Stimulated activated CD4-positive, alpha-beta T cell treated with anti-CD3 and anti-CD28 coated beads, Interleukin-2, amount 100 ng/mL, for 4 hours (primary cell): ENCODE measurements at places on chromosomes 2 and 18.

DNA sequence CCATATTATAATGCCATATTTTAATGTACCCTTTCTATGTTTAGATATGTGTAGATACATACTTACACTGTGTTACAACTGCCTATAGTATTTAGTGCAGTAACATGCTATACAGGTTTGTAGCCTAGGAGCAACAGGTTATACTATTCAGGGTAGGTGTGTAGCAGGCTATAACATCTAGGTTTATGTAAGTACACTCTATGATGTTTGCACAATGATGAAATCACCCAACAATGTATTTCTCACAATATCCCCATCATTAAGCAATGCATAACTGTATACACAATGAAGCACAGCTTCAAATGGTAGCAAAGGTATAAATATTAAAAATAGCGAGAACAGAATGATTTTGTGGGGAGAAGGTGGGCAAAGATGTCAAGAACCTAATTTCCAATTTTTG, 117.8 kb downstream of the DYM start:
- DNase-seq: no peak

GRCh38 chr18:10770264-10770663, 244.4 kb downstream of the NAPG start:
- no peak for DNase-seq

- DNase-seq: no peak
Measured at GRCh38 chr2:164015328-164016123, 279.7 kb upstream of the FIGN start.

DNA sequence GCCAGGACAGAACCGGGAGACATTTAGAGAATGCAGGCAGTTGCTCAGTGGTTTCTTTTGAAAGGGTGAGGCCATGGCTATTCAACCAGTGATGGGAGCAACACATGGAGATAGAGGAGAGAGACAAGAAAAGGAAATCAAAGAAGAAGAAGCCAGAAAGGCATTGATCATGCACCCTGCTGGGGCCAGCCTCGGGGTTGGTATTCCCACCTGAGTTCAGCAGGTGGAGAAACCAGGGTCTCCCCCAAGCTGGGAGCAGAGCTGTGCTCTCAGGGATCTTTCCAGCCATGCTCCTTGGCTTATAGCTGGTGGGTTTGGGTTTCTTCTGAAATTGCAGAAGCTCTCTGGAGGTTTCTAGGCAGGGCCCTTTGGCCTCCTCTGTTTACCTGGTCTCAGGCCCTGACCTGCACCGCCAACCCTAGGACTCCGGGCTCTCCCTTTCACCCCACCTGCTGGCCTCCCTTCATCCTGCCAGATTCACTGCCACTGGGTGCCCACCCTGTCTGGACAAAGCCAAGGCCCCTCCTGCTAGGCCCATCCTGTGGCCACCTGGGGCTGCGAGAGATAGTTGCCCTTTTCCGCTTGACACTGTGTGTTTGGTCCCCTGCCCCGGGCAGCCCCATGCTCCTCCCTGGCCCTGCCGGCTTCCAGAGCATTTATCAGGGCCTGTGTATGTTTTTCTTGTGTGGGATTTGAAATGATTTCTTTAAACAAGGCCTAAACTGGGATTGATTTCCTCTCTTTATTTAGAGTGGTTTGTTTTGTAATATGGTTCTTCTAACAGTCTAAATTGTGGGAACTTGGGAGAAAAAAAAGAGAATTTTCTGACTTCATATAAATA, 126.7 kb downstream of the DDX1 start:
- no peak for DNase-seq

DNA sequence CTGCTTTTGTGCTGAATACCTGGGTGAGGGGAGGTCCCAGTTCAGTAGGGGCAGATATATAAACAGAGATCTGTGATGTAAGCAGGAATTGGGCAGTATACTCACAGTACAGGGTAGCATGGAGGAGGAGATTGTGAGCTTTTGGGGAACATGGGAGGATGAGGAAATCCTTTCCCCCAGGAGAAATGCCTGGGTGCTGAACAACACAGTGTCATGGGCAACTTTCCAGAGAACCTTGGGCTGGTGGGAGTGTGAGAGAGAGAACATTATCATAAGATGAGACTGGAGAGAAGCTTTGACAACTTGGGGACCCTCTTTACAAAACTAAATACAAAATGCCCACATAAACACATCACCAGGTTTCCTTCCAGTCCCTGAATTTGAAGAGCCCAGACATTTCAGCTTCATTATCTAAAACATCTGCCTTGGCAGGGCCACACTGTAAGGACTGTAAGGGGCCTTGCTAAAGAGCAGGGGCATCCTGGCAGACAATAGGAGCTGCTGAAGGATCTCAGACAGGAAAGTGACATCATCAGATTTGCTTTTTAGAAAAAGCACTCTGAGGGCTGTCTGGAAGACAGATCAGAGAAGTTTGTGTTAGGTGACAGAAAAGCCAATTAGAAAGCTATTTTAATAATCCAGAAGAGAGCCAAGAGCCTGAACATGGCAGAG, 303.1 kb upstream of the FBXO11 start:
- DNase-seq: no peak

DNA sequence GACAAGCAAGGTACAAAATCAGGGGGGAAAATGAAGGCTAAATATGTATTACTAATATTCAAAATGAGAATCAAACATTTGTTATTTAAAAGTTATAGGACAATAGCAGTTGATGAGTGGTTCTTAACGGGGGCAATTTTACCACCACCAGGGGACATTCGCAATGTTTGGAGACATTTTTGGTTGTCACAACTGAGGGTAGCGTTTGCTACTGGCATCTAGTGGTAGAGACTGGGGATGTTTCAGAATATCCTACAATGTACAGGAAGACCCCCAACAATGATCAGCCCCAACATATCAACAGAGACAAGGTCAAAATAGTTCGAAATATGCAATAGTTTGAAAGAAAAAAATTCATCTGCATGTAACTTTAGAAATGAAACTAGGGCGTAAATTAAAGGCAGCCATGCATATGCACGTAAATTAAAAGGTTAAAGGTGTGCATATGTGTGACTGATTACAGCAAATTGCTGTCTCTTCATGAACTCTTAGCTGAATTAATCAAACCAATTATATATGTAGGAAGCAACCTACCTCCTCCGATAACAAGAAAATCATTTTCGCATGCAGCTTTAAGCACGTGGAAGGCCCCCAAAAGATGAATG, 61.2 kb upstream of the CUL3 start:
- DNase-seq: no peak

GRCh38 chr18:31241900-31242409, 76.0 kb upstream of the DSG1 start:
- no peak for DNase-seq

- no peak for DNase-seq
Measured at GRCh38 chr2:168241746-168242145, 5.6 kb downstream of the STK39 start.

DNA sequence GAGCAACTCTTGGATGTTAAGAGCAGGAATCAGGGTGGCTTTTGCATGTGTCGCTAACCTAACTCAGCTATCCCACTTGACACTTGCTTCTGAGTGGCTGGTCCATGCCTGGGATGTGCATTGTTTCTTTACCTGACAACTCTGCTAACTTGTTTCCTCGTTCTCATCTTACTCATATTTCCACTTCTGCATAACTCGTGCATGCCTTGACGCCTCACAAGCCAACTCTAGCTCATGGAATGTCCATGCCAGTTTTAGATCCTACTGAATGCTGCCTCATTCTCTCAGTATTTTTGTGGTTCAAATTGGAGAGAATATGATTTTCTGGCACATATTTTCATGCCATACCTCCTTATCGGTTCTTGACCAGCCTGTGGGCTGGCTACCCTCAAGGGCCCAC, 52.5 kb downstream of the CDCA7 start:
- no peak for DNase-seq

- DNase-seq: no peak
Measured at GRCh38 chr2:62565309-62565908, 59.4 kb upstream of the TMEM17 start.

- no peak for DNase-seq
Measured at GRCh38 chr2:158815658-158816057, 20.5 kb downstream of the DAPL1 start.

- DNase-seq: no peak
Measured at GRCh38 chr2:239275847-239276831, 124.7 kb downstream of the HDAC4 start.

DNA sequence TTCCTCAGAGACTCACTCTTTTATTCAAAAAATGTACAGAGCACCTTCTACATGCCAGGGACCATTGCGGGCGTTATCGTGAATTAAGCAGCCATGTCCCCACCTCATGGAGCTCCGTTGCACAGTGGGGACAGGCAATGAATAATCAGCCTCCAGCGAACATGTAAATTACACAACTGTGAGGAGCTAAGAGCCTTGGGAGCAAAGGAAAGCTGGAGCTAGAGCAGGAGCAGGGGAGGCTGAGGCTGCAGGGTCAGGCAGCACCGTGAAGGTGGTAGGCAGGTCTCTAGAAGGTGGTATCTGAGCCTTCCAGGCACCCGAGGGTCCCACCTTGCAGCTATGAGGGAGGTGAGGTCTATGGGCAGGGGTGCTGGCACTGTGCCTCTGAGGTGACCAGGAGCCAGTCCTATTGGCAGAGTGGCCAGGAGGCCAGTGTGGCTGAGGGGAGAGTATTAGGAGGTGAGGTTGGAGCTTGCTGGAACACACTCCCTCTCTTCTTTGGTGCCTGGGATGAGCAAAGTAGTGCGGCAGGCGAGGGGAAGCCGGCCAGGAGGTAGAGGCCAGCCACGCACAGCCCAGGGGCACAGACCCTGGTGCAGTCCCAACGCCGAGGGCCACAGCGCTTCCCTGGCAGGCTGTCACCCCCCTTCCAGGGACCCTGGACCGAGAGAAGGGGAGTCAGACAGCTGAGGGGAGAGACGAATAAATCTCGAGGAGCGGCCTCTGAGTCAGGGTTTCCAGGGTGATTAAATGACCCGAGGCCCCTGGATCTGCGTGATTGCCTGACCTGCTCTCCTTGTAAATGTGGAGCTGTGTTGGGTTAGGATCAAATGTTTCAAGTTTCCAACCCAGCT, 167.3 kb downstream of the SEPTIN10 start:
- DNase-seq: no peak

DNA sequence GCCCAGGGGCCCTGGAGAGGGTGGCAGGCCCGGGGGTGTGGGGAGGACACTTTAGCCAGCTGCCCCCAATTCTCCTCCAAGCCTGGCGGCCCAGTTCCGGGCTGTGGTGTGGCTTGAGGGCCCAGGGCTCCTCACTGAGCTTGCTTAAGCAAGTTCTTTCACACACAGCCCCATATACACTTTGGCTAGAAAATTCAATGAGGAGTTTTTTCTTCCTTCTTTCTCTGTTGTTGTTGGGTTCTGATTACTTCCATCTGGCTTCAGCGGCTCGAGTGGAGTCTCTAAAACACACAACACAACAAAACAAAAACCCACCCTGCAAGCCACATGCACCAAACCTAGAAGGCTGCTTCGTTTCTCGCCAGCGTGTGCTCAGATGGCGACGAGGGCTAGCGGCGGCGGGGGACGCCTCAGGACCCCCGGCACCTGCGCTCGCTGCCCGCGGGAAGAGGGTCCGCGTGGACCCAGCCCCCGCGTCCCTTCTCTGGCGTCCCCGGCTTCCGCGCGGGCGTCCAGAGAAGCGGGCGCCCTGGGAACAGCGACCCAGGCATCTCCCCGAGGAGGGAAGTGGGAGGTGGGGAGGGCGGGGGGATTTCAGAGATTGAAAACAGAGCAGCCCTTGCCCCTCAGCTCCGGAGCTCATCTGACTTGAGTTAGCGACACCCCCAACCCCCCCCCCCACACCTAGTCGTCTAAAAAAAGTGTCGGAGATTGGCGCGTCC, 577 bp upstream of the GLI2 start:
- no peak for DNase-seq
